T-helper 1 cell treated with Interleukin-12 subunit alpha and Interleukin-12 subunit beta and Interleukin-4 antibody, amounts not matched to agents 30 ng/mL and 1 ng/mL, for 36 hours (primary cell): ENCODE measurements at places on chromosomes 3 and 15. TPM values are rescaled to one million over a fixed set of nuclear protein-coding genes. Genes with fewer than 3 reads are reported as not detected.

Gene MESP2
- not detected in 2 replicates for total RNA-seq

Gene RASL12
- not detected in 2 replicates for total RNA-seq

Gene FHIT
- 40.4 and 43.2 TPM in 2 replicates for total RNA-seq

Gene CPNE9
- 0.22 and 0.59 TPM in 2 replicates for total RNA-seq

Gene RTP1
- not detected in 2 replicates for total RNA-seq

Gene ALDH1L1
- total RNA-seq: not detected in 2 replicates

Gene TNFAIP8L3
- 0.17 and 0.22 TPM in 2 replicates for total RNA-seq

Gene ZPLD1
- not detected in 2 replicates for total RNA-seq

Gene SLC6A20
- not detected in 2 replicates for total RNA-seq

Gene TMCO5A
- total RNA-seq: not detected in 2 replicates

Gene SLITRK3
- not detected in 2 replicates for total RNA-seq

Gene CDHR4
- 0.20 and 0.22 TPM in 2 replicates for total RNA-seq

Gene MRPS22
- 36.5 and 36.9 TPM in 2 replicates for total RNA-seq

Gene CIDEC
- not detected in 2 replicates for total RNA-seq

Gene OXTR
- total RNA-seq: 0.56 and 1.0 TPM in 2 replicates

Gene HYAL1
- 0.29 and 0.32 TPM in 2 replicates for total RNA-seq

Gene BCHE
- total RNA-seq: not detected in 2 replicates

Gene SGO1
- 22.1 and 24.0 TPM in 2 replicates for total RNA-seq

Gene DYNLT2B
- 17.2 and 17.8 TPM in 2 replicates for total RNA-seq

Gene CTDSPL2
- total RNA-seq: 60.5 and 62.4 TPM in 2 replicates

Gene SLC12A1
- not detected in 2 replicates for total RNA-seq

Gene C3orf22
- not detected in 2 replicates for total RNA-seq

Gene STRA6
- 0.17 TPM in 1 of 2 replicates, not detected in the other for total RNA-seq

Gene MNS1
- not detected in 2 replicates for total RNA-seq

Gene SCAP
- 73.3 and 77.0 TPM in 2 replicates for total RNA-seq

Gene SERPINI2
- not detected in 2 replicates for total RNA-seq

Gene CSTA
- not detected in 2 replicates for total RNA-seq

Gene ABI3BP
- total RNA-seq: not detected in 2 replicates

Gene AHSG
- not detected in 2 replicates for total RNA-seq

Gene CLRN1
- not detected in 2 replicates for total RNA-seq

Gene SPTSSB
- total RNA-seq: not detected in 2 replicates

Gene RETNLB
- not detected in 2 replicates for total RNA-seq

Gene MIX23
- 45.9 and 48.1 TPM in 2 replicates for total RNA-seq

Gene CACNA1D
- total RNA-seq: 0.41 and 1.3 TPM in 2 replicates

Gene FOXB1
- 1.4 and 1.6 TPM in 2 replicates for total RNA-seq

Gene UROC1
- not detected in 2 replicates for total RNA-seq

Gene SRGAP3
- total RNA-seq: 1.3 and 1.6 TPM in 2 replicates

Gene RBP2
- total RNA-seq: not detected in 2 replicates

Gene BUB1B
- 49.9 and 54.8 TPM in 2 replicates for total RNA-seq

Gene GXYLT2
- 0.51 TPM in 1 of 2 replicates, not detected in the other for total RNA-seq

Gene ALDH1A3
- not detected in 2 replicates for total RNA-seq

Gene THAP10
- not detected in 2 replicates for total RNA-seq
